ENCODE measurements at places on chromosomes 11 and 22.

DNA sequence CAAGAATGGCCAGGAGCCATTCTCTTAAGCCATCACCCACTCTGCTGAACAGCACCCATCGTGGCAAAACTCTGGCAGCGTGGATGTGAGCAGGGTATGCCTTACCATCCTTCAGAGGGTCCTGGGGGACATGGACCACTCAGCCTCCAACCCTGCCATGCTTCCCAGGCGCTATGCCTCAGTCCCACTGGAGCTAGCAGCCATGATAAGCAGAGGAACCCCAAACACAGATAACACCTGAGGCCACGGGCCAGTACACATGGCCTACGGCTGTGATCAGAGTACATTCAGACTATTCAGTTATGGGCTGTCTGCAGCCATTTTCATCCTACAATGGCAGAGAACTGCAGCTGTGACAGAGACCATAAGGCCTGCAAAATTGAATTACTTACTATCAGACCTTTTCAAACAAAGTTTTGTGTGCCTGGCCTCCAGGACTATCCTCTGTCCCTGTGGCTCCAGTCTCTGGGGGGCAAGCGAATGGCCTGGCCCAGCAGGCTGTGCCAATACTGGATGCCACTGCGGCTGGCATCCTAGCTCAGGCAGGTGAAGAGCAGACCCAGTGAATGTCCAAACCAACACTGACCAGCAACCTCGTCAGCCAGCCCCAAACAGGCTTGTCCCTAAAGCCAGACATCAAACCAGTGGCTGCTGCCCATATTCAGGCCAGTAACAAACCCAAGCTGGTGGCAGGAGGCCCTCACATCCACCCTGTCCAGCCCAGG is 6.9 kb downstream of the ARVCF start:
- DNase-seq: no peak

DNA sequence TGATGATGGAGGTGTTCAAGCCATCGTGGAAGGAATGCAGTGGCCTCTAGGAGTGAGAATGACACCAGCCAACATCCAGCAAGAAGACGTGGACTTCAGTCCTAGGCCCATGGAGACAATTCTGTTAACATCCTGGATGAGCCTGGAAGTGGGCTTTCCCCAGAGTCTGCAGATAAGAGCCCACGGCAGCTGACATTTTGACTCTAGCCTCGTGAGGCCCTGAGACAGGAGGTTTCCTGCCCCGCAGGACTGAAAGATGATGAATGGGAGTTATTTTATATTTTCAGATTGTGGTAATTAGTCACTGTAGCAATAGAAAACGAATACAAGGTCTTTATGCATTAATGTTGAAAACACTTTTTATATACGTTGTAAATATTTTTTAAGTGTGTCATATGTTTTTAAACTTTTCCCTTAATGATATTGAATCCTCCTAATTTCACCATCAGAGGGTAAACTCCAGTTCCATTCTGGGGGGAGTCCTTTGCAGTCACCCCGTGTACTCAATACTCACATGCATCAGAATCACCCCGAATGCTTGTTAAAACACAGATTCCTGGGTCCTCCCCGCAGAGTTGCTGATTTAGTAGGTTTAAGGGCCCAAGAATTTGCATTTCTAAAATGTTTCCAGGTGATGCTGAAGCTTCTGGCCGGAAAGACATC is 570 bp upstream of the TPCN2 start:
- no peak for DNase-seq

DNA sequence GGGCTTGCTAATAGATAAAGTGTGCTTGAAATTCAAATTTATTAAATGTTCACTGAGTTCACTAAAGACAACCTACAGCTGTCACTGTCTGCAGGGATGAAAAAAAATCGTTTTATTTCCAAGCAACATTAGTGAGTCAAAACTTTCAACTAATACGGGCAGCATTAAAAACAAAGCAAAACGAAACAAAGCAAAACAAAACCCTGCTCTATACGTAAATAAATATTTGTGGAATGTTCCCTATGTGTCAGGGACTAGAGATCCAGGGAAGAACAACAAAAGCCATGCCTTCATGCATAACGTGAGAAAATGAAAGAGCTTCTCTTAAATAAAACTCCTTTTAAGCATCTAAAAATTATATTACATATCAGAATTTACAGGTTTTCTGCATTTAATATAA is 553 bp downstream of the NAALAD2 start:
- no peak for DNase-seq

DNA sequence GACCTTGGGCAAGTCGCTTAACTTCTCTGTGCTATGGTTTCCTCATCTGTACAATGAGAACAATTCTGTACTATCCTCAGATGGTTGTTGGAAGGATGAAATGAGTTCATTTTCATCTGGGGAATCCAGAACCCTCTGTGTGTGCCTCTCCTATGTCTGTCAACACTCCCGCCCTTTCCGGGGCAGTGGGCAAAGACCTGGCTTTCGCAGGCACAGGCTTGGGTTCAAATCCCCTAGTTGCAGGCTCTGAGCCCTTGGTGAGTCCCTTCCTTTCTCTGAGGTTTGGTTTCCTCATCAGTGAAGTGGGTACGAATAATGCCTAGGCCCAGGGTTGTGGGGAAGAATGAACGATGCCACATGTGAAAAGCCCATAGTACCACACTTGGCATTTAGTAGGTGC is 6.0 kb downstream of the PNPLA5 start:
- DNase-seq: no peak

DNA sequence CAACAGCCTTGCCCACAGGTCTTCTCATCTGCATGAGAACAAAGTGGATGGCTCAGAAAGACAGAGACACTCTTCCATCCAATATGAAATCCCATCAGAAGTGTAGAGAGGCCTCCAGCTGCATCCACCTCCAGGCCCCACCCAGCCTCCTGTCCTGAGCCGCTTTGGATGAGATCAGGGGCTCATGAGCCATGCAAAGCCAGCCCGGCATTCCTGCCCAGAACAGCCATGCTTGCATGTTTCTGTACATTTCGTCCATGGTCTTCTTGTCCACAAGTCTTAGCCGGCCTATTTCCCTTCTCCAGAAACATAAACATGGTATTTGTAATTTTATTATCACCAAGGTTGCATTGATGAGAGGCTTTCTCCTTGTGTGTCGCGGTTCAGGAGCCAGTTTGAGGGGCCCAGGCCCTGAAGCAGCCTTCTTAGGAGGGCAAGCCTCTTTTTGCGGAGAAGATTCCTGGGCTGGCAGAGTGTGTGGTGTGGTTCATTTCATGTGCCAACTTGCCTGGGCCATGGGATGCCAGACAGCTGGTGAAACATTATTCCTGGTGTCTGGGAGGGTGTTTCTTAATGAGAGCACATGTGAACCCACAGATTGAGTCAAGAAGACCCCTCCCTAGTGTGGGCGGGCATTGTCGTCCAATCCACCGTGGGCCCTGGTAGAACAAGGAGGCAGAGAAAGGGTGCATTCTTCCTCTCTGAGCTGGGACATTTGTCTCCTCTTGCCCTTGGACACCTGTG is 928.9 kb downstream of the TBC1D22A start:
- no peak for DNase-seq

GRCh38 chr11:76654298-76654851 is 16.2 kb downstream of the LRRC32 start:
- peak; percentile 95 for DNase-seq

All from CMK (cell line).